ENCODE measurements at places on chromosomes 6 and 20. TPM values are rescaled to one million over a fixed set of nuclear protein-coding genes. Genes with fewer than 3 reads are reported as not detected.

- H3K27ac ChIP-seq: no peak overlapping the region
- no peaks in the 10 kb centered on the region for H3K27me3 ChIP-seq
- DNase-seq: no peak
- H3K36me3 ChIP-seq: no peaks in the 10 kb centered on the region
Measured at GRCh38 chr6:101534386-101534785, 140.9 kb downstream of the GRIK2 start.

The NFKBIE gene
- 17.2 TPM for total RNA-seq

The DNMT3B gene
- 1.2 TPM for total RNA-seq

The PLTP gene
- total RNA-seq: 292 TPM

GRCh38 chr6:19597809-19598320 is 239.3 kb upstream of the ID4 start:
- no peaks in the 10 kb centered on the region for H3K4me1 ChIP-seq
- no peak overlapping the region for H3K4me3 ChIP-seq
- H3K27me3 ChIP-seq: no peaks in the 10 kb centered on the region
- no peaks in the 10 kb centered on the region for H3K36me3 ChIP-seq

The MAK gene
- total RNA-seq: 0.25 TPM

The SLC25A27 gene
- total RNA-seq: 39.3 TPM

DNA sequence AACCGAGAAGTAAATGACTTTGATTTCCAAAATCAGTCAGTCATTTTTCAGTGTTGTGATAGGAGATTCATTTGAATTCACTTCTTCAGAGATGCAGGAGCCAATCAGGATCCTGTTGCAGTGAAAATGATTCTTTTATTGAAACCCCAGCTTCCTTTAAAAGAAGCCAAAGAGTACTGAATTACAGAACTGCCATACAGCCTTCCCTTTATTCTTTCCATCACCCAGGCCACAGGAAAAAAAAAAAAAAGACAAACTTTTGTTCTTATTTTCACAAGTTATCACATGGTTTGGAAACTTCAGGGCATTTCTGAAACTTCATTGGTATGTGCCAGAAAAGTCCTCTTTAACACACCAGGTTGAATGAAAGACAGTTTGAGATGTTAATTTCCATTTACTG is 1.8 kb upstream of the CARMIL1 start:
- H3K4me3 ChIP-seq: no peak overlapping the region
- H3K27me3 ChIP-seq: no peaks in the 10 kb centered on the region
- H3K4me1 ChIP-seq: peaks cover 17% of the 10 kb centered on the region
- DNase-seq: no peak

GRCh38 chr6:17635568-17635967 is 35.5 kb downstream of the FAM8A1 start:
- H3K4me1 ChIP-seq: no peaks in the 10 kb centered on the region
- H3K27ac ChIP-seq: no peak overlapping the region
- no peaks in the 10 kb centered on the region for H3K36me3 ChIP-seq
- no peaks in the 10 kb centered on the region for H3K27me3 ChIP-seq
- no peak for DNase-seq

GRCh38 chr6:119966484-119966883 is 616.9 kb upstream of the MAN1A1 start:
- H3K4me1 ChIP-seq: no peaks in the 10 kb centered on the region
- no peak for DNase-seq
- H3K27ac ChIP-seq: no peak overlapping the region
- H3K4me3 ChIP-seq: no peak overlapping the region
- no peaks in the 10 kb centered on the region for H3K27me3 ChIP-seq
- no peaks in the 10 kb centered on the region for H3K36me3 ChIP-seq

The ADA gene
- 25.3 TPM for total RNA-seq

The DDO gene
- not detected for total RNA-seq

The UNC93A gene
- total RNA-seq: 2.0 TPM

DNA sequence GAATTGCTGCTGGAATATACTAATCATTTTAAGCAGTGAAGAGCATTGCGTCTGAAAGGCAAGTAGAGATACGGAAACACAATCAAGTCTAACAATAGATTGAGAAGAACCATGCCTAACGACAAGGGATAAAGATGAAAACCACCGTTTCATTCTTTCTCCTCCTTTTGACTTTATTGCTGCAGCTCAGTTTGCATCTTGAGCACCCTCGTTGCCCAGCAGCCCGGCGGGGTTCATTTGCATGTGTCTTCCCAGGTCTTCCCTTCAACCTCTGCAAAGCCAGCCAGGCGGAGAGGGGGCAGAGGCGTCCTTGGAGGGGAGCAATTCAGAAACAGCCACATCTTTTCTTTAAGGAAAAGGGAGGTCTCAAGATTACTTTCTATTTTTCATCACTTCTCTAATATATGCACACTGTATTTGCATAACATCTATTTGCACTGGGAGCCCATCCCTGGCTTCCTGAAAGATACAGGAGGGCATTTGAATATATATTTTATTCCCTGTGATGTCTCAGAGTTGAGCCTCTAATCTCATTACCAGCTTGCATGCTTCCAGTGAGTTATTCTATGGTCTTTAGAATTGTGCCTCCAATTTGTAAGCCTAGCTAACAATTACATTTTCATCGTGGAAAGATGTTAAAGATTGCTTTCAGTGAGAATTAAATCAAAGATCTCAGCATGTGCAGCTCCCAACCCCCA is 18.7 kb upstream of the PXDC1 start:
- no peaks in the 10 kb centered on the region for H3K27me3 ChIP-seq
- H3K36me3 ChIP-seq: no peaks in the 10 kb centered on the region
- peak; percentile 54 for DNase-seq

DNA sequence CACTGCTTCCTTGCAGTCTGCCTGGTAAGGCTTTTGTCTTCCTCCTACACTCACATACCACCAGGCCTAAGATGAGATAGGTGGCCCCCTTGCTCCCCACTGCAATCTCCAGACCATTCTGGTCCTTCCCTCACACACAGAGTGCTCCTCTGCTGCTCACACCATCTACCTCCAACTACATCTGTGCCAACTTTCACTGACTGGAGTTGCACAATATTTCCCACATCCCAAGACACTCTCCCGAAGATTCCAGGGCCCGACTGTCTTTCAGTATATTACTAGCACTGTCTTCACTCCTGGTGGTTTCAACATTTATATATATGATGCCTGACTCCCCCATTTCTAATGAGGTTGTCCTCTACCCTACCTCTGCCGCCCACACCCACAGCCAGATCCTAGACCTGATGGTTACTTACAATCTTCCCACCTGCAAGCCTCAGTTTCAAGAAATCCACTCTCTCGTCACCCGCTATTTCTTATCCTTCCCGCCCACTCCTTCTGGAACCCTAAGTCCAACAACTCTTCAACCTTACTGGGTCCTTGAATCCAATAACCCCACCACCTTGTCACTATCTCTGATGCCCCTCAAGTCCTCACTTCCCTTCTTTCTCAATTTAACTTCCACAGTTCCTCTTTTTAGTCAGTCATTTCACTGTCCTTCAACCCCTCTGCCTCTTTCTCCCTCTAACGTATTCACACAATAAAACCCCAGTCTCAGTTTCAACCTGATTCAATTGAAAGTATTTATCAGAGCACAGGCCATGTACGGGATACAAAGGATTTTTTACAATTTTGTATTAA is 21.6 kb downstream of the RALGAPA2 start:
- H3K27ac ChIP-seq: no peak overlapping the region
- DNase-seq: no peak
- peaks cover 6% of the 10 kb centered on the region for H3K4me1 ChIP-seq
- no peak overlapping the region for H3K4me3 ChIP-seq

The HCRTR2 gene
- not detected for total RNA-seq

The CST2 gene
- not detected for total RNA-seq

DNA sequence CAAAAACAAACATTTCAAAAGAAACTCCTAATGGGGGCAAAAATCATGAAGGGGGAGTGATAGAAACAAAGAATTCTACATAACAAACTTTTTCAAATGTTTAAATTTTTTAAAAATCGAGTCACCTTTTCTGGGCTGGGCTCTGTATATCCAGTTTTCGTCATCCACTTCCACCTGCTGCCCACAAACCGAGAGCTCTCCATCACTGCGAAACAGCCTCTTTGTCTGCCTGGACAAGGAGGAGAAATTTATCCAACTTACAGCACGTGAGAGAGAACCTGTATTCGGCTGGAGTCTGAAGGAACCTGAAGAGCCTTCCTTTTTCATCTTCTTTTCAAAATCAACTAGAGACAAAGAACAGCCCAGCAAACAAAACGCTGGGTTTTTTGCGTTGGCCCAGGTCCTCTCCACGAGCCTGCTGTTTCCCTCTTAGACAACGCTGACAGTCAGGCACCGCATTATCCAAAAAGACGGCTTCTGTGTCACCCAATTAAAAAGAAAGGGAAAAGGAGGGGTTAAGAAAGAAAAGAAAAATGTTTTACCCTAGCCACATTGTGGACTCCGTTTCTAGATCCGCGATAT is 72.4 kb upstream of the NHSL1 start:
- H3K36me3 ChIP-seq: no peaks in the 10 kb centered on the region
- H3K4me1 ChIP-seq: peaks cover 15% of the 10 kb centered on the region
- H3K27ac ChIP-seq: peak overlapping the region; percentile 1
- peak overlapping the region; percentile 25 for H3K4me3 ChIP-seq
- no peaks in the 10 kb centered on the region for H3K27me3 ChIP-seq
- DNase-seq: no peak

- no peaks in the 10 kb centered on the region for H3K36me3 ChIP-seq
- peaks cover 10% of the 10 kb centered on the region for H3K4me1 ChIP-seq
- no peaks in the 10 kb centered on the region for H3K27me3 ChIP-seq
- no peak overlapping the region for H3K27ac ChIP-seq
- no peak for DNase-seq
- no peak overlapping the region for H3K4me3 ChIP-seq
Measured at GRCh38 chr6:34200340-34200971, 36.2 kb upstream of the HMGA1 start.

DNA sequence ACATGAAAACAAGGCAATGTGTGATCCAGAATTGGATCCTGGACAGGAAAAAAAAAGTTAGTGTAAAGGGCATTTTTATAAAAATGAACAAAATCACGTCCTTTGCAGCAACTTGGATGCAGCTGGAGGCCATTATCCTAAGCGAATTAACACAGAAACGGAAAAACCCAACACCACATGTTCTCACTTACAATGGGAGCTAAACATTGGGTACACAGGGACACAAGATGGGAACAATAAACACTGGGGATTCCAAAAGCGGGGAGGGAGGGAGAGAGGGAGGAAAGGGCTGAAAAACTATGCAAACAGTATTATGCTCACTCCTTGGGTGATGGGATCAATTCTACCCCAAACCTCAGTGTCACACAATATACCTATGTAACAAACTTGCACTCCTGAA is 91.4 kb upstream of the BTBD3 start:
- H3K27me3 ChIP-seq: no peaks in the 10 kb centered on the region
- no peak overlapping the region for H3K27ac ChIP-seq
- no peaks in the 10 kb centered on the region for H3K36me3 ChIP-seq
- H3K4me3 ChIP-seq: no peak overlapping the region

The OR2H2 gene
- not detected for total RNA-seq

- no peaks in the 10 kb centered on the region for H3K36me3 ChIP-seq
- H3K27me3 ChIP-seq: no peaks in the 10 kb centered on the region
- H3K4me3 ChIP-seq: no peak overlapping the region
- no peaks in the 10 kb centered on the region for H3K4me1 ChIP-seq
- peak; percentile 75 for DNase-seq
Measured at GRCh38 chr6:88586371-88587149, 376.9 kb downstream of the RNGTT start.

- DNase-seq: no peak
- no peaks in the 10 kb centered on the region for H3K36me3 ChIP-seq
- peaks cover 3% of the 10 kb centered on the region for H3K4me1 ChIP-seq
- no peak overlapping the region for H3K27ac ChIP-seq
Measured at GRCh38 chr6:108888745-108889144, 40.5 kb downstream of the ARMC2 start.

The TSBP1 gene
- not detected for total RNA-seq

DNA sequence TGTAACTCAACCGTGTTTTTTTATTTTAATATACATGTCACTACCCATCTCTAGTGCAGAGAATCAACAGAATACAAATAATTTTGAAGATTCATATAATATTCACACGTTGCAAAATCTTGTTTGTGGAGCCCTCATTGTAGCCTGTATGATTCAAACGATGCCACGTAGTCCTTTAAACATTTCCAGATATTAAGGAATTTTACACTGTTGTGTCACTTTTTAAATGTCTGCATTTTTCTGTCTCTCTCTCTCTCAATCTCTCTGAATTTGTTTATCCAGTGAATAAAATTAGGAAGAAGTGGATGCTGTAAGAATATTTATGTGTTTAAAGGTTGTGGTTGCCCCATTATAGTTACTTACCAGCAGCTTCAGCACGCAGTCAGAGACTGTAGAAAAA is 262.0 kb downstream of the PAX1 start:
- H3K4me1 ChIP-seq: no peaks in the 10 kb centered on the region
- no peaks in the 10 kb centered on the region for H3K36me3 ChIP-seq
- no peak overlapping the region for H3K27ac ChIP-seq

DNA sequence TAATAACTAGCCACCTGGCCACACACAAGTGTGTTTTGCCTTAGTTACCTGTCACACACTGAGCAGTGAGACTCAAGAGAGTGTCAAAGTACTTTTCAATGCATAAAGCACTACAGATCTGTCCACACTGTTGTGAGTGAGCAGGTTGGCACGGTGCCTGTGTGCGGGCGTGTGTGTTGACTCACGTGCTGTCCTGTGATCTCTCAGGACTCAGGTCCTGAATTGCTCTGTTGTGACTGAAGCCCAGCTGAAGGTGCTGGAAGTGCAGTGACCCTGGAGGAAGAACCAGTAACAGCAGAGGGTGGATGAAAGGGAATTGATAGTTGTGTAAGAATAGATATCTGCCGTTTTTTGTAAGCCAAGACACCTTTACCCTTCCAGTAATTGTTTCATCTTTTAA is 18.3 kb downstream of the SLC16A10 start:
- no peak overlapping the region for H3K4me3 ChIP-seq
- peaks cover 8% of the 10 kb centered on the region for H3K4me1 ChIP-seq
- H3K27me3 ChIP-seq: no peaks in the 10 kb centered on the region

DNA sequence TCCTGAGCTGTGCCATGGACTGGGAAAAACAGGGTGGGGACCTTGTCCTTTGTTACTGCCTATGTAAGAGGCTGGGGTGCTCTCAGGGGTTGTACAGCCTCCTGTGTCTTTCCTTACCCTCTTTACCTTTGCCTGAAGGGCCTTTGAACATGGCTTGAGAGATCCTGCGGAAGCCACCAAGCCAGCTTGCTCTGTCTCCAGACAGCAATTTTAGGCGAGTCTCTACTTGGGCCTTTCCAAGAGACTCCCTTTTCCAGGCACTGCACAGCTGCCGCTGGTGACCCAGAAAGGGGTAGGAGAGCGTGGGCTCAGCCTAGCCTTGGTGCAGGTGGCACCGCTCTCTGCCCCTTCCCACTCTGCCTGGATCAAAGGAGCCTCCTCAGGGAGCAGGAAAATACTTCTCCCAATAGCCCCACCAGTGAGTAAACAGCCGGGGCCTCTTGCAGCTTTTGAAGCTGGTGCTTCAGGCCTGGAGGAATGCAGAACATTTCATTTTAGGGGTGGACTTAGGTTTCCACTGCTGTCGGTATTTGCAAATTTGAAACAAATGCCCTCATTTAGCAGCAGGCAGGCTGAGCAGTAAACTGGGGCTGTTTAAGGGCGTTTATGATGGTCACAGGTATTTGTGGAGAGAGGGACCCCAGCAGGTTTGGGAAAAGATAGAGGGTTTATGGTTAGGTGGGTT is 13.9 kb downstream of the PTK7 start:
- DNase-seq: no peak
- no peaks in the 10 kb centered on the region for H3K36me3 ChIP-seq
- H3K4me3 ChIP-seq: no peak overlapping the region
- H3K27ac ChIP-seq: peak overlapping the region; percentile 84

All from vagina (tissue), 2 donors.